Tibial nerve (tissue), 4 donors: ENCODE measurements at places on chromosomes 13 and 19. TPM values are rescaled to one million over a fixed set of nuclear protein-coding genes. Genes with fewer than 3 reads are reported as not detected.

The PSG5 gene
- not detected for total RNA-seq

GRCh38 chr13:48695776-48696175, 42.0 kb downstream of the CYSLTR2 start:
- no peaks in the 10 kb centered on the region for H3K27me3 ChIP-seq
- DNase-seq, result no peak
- no peak overlapping the region for H3K27ac ChIP-seq
- no peaks in the 10 kb centered on the region for H3K4me1 ChIP-seq
- H3K4me3 ChIP-seq, result no peak overlapping the region

- peaks cover 11% of the 10 kb centered on the region for H3K36me3 ChIP-seq
- DNase-seq, result no peak
- no peak overlapping the region for H3K4me3 ChIP-seq
- no peaks in the 10 kb centered on the region for H3K4me1 ChIP-seq
- H3K27me3 ChIP-seq, result no peaks in the 10 kb centered on the region
Observed at GRCh38 chr19:39007096-39007495, 25.3 kb downstream of the FBXO27 start.

DNA sequence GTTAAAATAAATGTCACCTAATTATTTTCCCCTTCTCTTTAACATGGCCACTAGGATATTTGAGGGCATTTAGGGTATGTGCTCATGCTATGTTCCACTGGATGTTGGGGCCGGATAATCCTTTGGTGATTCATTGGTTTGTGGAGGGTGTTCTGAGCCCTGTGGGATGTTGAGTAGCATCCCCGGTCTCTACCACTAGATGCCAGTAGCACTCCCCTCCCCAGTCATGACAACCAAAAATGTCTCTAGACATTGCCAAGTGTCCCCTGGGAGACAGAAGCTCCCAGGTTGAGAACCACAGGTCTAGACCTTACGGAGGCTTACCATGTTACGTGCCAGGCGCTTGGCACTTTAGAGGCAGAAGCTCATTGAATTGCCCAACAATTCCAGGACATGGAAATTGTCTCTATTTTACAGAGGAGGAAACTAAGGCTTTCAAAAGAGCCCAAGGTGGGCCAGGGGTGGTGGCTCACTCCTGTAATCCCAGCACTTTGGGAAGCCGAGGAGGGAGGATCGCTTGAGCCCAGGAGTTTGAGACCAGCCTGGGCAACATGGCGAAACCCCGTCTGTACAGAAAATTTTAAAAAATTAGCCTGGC, 14.1 kb downstream of the SHANK1 start:
- no peaks in the 10 kb centered on the region for H3K4me1 ChIP-seq
- H3K27ac ChIP-seq, result no peak overlapping the region
- H3K27me3 ChIP-seq, result no peaks in the 10 kb centered on the region

The KIRREL2 gene
- not detected for total RNA-seq

DNA sequence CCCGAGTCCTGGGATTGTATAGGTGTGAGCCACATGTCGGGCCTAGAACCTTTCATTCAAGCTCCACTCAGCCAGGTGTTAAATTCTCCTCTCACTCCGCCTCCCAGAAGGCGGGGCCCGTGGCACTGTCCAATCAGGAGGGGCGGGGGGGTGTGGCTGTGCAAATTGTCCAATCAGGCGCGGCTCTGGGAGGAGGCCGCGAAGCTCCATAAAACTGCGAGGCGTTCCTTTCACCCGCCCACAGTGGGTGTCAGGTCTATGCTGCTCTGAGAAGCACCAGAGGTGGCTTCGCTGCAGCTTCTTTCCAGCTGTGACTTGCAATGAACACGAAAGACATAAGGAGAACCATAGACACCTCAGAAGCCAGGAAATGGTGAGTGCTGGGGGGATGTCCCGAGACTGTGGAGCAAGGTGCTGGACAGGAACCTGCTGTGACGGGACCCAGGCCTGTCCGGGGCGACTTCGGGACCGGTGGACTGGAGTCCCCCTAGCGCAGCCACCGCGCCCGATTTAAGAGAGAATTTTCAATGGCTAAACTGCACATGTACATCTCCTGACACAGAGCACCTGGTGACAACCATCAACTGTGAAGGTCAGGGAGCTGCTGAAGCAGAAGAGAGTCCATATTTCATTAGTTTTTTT, 3.0 kb upstream of the ZNF136 start:
- H3K4me3 ChIP-seq, result no peak overlapping the region
- H3K27ac ChIP-seq, result no peak overlapping the region
- H3K4me1 ChIP-seq, result peaks cover 10% of the 10 kb centered on the region
- no peaks in the 10 kb centered on the region for H3K27me3 ChIP-seq
